NCI-H1092 (cell line): ENCODE measurements at places on chromosomes 13 and 19.

- DNase-seq: no peak
Observed at GRCh38 chr19:16096280-16096855, 15.3 kb upstream of the RAB8A start.

GRCh38 chr13:47437406-47437805 lies 540.6 kb upstream of the HTR2A start:
- DNase-seq: no peak

DNA sequence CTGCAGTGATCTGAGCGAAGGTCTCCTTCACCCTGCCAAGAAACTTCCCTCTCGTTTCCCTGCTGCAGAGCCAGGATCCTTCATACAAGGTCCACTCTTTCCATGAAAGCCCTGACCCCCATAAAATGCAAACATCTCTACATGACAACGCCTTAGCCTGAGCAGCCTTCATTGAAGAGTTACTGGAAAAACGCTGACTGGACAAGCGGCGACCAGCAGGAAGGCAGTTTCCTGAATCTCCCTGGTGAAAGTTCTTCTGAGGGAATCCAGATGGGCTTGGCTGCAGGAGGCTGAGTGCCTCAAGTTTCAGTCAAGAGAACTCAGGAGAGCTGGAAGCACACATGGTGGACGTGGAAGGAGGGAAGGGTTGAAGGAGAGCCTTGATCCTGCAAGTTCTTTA lies 17.7 kb downstream of the GSX1 start:
- DNase-seq: no peak

DNA sequence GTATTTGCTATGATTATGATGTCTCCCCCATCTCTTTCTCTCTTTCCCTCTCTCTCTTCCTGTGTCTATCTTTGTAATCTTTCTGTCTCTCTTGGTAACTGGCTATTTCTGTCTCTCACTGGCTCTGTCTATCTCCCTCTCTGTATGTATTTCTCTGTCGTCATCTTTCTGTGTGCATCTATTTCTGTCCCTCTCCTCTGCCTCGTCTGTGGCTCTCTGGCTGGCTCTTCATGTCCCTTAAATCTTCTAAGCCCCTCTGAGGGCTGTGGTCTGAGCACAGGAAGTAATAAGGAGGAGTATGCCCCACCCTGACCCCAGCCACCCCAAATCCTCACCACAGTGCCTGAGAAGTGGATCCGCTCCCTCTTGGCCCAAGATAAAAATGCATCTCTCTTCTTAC lies 104.4 kb downstream of the DNAJC15 start:
- no peak for DNase-seq

DNA sequence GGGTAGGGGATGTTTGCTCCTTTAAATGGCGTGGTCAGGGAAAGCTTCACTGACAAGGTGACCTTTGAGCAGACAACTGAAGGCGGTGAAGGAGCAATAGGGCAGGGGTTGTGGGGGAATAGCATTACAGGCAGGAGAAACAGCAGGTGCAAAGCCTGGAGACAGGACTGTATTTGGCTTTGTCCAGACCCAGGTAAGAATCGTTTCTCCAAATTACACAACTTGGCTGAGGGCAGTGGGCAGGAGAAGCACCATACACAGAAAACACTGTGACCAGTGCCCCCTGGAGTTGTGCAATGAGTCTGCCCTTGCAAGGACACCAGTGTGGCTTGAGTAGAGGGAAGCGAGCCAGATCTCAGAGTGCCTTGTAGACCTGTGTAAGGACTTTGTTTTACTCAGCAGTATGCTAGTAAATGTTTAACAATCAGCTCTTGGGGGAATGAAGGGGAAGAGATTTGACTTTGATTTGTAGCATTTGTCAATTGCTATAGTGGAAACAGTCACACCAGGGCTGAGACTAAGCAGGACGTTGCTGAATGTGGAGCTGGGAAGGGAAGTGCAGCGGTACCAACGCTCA lies 360.0 kb downstream of the DCT start:
- no peak for DNase-seq

GRCh38 chr13:49220036-49220855 lies at the start of gene MLNR:
TSS of gene MLNR (plus strand) at chr13:49220338. CDS start at chr13:49220338, 0 bp downstream.
- no peak for DNase-seq

DNA sequence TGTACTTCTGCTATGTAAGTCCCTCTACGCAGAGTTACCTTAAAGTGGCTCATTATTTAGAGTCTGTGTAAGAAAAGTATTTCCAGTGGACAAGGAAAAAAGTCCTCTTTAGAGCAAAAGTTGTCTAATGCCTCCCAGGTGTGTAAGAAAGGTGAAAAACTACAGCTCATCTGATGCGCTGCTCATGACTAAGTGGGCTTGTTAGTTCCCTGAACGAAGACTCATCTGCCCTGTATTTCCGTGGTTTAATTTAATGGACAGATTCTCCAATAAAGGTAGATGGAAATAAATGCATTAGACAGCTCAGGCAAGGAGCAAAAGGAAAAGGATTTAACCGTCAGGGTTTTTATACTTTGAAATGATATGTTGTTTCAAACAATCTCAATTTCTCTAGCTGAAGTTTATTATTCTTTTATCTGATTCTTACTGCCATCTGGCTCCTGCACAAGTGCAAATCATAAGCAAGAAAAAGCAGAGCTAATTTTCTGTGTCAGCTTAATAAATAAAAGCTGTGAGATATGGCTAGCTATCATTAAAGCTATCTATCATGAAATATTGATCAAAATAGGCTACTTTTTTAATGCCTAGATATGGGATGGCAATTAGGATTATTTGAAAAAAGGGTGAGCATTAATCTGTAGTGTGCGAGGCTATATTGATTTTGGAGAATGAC lies 73.7 kb upstream of the PCDH9 start:
- DNase-seq: no peak

GRCh38 chr19:13505761-13506470 lies 363 bp downstream of the CACNA1A start:
- DNase-seq: no peak

DNA sequence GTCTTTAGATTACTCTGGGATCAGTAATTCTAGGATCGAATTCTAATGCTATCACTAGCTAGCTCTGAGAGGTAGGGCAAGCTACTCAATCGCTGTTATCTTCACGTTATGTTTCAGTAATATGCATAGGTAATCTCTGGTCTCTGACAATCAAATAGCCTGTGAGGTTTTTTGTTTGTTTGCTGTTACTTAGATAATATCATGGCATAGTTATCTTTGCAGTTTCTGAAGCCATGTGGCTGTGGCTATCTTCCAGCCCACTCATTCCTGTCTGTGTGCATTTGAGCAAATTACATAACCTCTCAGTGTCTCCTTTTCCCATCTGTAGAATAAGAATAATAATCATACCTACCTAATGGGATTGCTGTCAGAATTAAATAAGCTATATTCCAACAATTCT lies 330.2 kb downstream of the PCDH9 start:
- no peak for DNase-seq

- peak; percentile 19 for DNase-seq
Observed at GRCh38 chr13:109790942-109791605, 4.7 kb upstream of the IRS2 start.

DNA sequence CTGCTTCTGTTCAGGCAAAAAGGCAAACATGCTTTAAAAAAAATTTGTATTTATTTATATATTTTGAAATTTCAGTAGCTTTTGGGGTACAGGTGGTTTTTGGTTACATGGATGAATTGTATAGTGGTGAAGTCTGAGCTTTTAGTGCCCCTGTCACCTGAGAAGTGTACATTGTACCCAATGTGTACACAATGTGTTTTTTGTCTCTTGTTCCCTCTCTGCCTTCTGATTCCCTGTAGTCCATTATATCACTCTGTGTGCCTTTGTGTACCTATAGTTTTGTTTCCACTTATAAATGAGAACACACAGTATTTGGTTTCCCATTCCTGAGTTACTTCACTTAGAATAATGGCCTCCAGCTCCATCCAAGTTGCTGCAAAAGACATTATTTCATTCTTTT lies 77.4 kb downstream of the PDS5B start:
- DNase-seq: no peak

DNA sequence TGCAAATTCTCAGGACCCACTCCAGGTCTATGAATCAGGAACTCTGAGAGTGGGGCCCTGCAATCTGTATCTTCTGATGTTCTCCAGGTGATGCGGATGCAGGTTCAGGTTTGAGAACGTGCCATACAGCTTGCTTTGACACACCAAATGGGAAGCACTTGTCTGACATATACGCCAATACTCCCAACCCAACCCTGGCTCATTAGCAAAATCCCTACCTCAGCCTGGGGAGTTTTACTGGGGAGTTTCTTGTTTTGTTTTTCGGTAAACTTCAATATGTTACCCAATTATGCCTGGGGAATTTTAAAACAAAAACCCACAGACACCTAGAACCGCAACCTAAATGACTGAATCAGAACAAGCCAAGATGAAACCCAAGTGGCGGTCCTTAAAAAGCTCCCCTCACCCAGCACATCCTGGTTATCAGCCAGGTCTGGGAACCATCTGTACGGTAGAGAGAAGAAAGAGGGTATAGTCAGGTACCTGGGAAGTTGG lies 41.2 kb downstream of the ABCC4 start:
- DNase-seq: no peak

GRCh38 chr13:45179428-45179827 lies 21.4 kb downstream of the KCTD4 start:
- no peak for DNase-seq

- DNase-seq: no peak
Observed at GRCh38 chr19:4647676-4648644, 8.6 kb downstream of the TNFAIP8L1 start.

GRCh38 chr13:42658019-42658418 lies 84.1 kb downstream of the TNFSF11 start:
- no peak for DNase-seq

DNA sequence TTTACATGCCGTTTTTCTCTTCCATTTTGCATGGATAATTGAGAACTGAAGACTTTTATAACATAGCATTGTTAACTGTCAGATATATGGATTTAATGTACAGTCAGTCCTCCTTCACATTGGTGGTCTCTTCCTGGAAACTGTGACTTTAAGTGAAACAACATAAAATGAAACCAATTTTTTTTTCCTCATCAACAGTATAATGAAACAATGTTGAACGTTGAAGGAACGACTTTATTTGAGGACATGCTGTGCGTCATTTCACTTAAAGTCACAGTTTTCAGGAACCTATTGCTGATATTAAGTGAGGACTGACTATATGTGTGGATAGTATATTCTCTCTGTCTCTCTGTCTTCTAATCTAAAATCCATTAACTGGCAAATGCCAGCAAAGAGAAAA lies 54.8 kb downstream of the COG3 start:
- DNase-seq: no peak

DNA sequence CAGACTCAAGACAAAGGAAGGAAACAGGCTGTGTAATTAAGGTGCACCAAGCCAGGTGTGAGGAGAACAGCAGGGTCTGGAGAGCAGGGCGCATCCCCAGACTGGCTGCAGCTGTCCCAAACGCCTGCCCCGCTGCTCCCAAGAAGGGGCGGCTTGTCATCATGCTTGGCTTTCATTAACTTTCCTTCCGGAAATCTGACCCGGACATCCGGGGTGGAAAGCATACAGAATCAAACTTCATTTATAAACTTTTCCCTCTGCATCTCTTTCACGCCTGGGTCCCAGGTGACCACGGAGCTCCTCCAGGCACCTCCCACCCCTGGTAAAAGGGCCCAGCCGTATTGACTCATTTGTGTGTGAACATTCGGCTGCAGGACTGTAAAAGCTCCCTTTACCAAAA lies 31.7 kb downstream of the TSHZ3 start:
- DNase-seq: no peak

- DNase-seq: peak; percentile 30
Observed at GRCh38 chr13:40483601-40484000, 182.8 kb downstream of the FOXO1 start.

- no peak for DNase-seq
Observed at GRCh38 chr13:38530492-38530891, 156.4 kb upstream of the FREM2 start.

GRCh38 chr19:45607071-45608029 lies 5.3 kb upstream of the GPR4 start:
- DNase-seq: peak; percentile 9

DNA sequence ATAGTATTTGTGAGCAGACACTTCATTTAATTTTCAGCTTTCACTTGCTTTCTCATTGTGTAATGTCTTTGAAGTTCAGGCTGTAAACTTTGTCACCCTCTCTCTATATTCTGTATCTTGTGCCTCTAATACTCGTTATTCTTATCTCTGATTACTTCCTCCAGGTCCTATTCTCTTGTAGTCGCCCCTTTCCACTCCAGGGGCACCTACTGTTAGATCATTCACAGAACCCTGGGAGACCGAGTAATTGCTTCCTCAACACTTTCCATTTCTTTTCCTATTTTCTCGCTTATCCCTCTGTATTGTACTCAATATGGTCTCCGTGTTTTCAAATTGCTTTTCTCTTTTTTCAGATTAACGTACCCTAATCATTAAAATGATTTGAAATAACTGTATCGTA lies 93.9 kb upstream of the TDRD3 start:
- no peak for DNase-seq
